ENCODE measurements at places on chromosomes 2 and 18.

DNA sequence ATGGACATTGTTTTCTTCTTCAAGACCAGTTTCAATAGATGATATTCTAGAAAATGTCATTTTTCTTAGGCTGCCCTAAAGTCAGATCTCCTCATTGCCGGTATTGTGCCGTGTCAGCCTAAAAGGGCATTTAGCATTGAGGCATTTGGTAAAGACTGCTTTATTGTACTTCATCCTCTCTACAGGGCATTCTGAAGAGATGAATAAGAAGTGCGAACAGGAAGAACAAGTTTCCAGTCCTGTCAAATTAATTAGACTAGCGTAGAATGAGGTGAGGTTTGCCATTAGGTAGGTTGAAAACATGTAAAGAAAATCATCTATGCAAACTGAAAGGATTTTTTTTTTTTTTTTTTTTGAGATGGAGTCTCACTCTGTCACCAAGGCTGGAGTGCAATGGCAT lies 60.6 kb downstream of the ETAA1 start:
- peak; percentile 9 for DNase-seq

- no peak for DNase-seq
Observed at GRCh38 chr18:32360682-32361345, 109.9 kb downstream of the GAREM1 start.

GRCh38 chr18:31651369-31651768 lies 33.0 kb downstream of the B4GALT6 start:
- DNase-seq = no peak

- DNase-seq = no peak
Observed at GRCh38 chr2:53729143-53729762, 38.4 kb upstream of the CHAC2 start.

DNA sequence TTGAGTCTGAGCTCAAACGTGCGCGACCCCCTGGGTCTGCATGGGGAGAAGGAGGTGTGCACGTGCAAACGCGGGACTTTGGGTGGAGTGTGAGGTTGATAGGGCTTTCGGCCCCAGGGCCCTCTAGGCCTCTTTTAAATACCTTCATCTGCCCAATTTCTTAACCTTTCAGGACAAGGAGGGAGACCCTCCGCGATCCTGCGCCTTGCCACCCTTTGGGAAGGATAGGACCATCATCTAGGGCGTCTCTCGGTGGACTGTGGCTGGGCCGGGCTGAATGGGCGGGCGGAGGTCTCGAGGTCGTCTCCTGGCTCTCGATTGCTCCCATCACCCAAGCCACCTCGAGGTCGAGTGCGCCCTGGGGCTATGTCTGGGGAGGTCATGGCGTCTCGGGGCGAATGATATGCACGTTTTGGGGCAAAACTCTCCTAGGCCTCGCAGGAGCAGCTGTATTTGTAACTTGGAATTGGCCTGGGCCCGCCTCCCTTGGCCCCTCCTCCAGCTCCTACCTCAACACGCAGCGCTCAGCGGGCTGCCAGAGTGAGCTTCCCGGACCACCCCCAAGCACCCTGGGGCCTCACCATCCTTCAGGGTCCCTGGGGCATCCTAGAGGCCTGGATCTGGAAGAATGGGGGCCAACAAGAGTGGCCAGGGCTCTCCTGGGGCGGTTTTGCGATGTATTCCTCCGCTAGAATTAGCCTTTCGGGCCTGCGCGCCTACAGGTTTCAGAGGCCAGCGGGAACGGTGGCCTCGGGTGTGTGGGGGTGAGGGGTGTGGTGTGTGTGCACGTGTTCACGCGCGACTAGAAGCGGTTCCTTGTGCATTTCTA lies 8.7 kb upstream of the SIX3 start:
- DNase-seq = no peak

DNA sequence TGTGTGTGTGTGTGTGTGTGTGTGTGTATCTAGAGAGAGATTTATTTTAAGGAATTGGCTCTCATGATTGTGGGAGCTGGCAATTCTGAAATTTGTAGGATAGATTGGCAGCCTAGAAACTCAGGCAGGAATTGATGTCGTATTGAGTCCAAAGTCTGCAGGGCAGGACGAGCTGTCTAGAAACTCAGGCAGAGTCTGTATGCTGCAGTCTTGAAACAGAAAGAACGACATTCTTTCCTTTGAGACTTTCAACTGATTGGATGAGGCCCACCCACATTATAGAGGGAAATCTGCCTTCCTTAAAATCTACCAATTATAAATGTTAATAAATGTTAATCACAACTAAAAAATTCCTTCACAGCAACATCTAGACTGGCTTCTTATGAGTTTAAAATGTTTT lies 436.6 kb upstream of the FANCL start:
- DNase-seq = no peak

GRCh38 chr18:7663366-7664312 lies 96.5 kb downstream of the PTPRM start:
- DNase-seq = no peak

DNA sequence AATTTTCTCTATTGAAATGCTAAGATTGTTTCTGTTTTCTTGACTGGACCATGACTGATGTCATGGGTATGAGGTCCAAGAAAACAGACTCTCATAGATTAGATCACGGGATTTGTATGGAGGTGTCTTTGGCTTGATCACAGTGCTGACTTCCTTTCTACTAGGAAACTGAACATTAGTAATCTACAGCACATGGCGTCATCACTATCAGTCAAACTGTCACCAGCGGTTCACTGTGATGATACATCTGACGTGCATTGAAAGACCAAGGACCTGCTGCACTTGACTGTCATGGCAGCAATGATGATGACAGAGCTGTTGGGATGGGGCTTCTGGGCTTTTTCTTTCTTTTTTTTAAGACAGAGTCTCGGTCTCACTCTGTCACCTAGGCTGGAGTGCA lies 28.2 kb upstream of the IMPA2 start:
- no peak for DNase-seq

DNA sequence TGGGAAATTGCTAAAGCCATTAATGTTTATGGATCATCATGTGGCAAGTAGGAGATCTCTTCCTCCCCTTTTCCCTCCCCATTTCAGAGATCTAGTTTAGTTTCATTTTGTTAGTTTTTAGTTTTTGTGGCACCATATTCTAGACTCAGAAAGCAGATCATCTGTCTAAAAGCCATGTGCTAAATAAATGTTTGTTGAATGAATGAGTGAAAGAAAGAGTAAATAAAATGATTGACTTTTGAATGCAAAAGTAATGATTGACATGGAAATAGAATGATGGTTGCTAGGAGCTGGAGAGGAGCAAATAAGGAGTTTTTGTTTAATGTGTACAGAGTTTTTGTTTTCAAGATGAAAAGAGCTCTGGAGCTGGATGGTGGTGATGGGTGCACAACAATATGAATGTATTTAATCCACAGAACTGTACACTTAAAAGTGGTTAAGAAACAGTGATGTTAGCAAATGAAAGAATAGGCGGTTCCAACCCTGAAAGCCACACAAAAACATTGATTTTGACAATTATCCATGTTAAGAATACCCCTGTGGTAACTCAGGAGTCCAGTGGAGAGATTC lies 23.6 kb downstream of the TMEM178A start:
- DNase-seq = no peak

GRCh38 chr2:196598846-196599245 lies 40.7 kb upstream of the CCDC150 start:
- DNase-seq = no peak

DNA sequence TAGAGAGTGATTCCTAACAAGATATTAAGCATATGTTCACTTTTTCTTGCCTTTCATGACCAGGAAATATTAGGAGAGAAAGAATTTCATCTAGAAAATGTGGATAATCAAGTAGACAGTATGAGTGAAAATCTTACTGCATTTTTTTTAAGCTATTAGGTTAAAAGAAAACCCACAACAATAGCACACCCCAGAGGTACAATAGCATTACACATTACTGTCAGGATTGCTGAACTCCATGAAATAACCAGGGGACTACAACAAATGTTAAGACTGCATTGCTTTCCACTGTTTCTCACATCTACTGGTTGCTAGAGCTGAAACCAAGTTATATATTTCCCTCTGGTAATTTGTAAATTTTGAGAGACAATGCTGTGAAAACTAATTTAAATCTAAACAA lies 33.7 kb downstream of the KLF7 start:
- DNase-seq = no peak

DNA sequence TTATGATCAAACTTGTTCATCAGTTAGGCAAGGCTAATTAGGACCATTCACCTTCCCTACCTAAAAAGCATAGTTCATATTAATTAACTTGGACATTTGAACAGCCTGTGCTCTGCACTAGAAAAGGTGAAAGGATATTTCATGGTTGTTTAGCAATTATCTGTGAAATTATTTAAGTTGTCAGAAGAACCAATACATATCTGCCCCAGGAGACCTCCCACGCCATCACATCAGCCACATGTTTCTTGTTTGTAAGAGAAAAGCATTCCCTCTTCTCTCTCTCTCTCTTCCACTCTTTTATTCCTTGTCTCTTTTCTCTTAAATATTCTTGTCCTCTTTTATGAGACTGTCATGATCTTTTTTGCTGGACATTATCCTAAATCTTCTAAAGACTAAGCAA lies 282.0 kb upstream of the RND3 start:
- DNase-seq = no peak

GRCh38 chr2:200525882-200526651 lies at the start of gene SGO2:
Gene SGO2 (plus strand): TSS chr2:200526207. CDS start chr2:200532976, 6,769 bp downstream.
- DNase-seq = peak; percentile 96

DNA sequence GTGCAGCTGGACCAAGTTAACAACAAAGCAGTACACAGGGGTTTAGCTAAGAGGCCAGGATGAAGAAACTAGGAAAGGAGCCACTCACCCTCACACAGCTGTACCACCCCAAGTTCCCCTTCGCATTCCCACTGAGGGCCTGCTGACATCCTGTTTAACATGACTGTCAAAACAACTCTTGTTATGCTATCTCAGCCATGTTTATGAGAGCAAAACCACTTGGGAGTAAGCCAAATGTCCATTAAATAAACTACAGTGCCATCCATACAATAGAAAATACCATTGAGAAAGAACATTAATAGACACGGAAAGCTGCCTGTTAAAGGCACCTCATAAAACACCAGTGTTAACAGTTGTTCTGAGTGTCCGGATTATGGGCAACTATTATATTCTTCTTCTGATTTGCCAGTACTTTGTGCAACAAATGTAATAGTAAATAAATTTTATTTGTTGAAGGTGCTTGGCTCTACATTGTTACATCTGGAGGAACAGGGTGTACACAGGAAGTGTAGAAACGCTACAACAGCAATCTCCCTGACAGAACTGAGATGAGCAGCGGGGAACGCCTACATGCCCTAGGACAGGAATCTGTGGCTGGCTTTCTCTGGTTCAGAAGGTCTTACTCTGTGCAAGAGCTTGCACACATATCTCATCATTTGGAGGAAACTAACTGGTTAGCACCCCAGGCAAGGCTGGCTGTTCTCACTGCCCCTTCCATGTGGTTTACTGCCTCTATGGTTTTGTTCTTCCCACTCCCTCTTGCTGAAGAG lies 85.6 kb downstream of the EHD3 start:
- no peak for DNase-seq

DNA sequence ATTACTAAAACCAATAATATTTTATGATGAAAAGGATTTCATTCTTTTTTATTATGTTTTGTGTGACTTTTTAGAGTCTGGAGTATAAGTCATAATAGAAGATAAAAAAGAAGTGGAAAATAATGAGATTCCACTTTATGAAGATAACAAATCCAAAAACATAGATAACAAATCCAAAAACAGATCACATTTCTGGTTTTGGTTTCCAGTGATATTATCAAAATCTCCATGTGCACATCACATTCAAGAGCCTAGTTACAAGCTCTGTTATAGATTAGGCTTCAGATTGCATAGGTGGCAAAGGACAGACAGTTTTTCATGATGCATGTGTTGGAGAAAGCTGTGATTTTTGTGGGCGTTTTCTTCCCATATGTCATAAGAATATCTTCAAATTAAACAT lies 648.2 kb downstream of the STK39 start:
- DNase-seq = no peak

GRCh38 chr2:60439219-60439974 lies 114.1 kb downstream of the BCL11A start:
- peak; percentile 9 for DNase-seq

GRCh38 chr2:27133195-27133875 lies 1.1 kb downstream of the PREB start:
- DNase-seq = no peak

- no peak for DNase-seq
Observed at GRCh38 chr18:57980573-57981307, 63.3 kb upstream of the NEDD4L start.

DNA sequence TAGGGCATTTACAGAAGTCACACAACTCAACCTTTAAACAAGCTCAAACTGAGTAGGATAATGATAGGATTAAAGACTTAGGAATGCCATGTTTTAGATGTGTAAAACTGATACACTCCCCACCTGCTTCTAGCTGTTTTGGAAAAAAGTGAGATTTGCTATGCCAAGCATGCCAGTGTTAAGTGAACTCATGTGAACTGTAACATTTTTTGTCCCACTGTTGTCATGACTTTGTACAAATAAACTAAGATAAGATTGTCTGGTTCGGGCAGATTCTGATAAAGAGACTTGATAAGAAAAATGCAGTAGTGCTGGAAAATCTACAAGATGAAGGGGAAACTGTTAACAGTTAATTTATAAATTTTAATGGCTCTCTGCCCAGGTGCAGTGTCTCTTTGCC lies 66.5 kb downstream of the GLS start:
- no peak for DNase-seq

DNA sequence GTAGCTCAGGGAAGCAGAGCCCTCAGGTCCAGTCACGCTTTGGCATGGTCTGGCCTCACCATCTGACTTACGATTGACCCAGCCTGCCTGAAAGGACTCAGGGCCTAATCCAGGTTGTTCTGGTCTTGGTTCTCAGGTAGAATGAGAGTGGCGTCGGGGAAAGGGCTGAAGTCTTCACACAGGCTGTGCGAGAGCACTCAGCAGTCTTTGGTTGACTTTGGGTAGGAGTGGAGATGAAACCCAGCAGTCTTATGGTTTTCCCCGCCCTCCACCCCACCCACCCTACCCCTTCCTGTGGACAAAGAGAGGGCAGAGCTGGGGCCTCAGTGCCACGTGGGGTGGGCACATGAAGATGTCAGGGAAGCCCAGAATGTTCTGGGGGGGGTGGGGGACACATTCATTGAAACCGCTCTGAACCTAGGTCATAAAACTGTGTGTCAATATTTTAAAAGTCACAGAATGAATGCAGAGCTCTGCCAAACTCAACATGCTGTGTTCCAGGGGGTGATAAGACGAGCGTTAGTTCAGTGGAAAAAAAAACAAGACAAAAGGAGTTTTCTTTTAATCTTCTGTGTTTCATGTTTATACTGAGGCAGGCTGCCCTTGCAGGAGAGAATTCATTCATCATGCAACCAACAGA lies 58.6 kb upstream of the ALPP start:
- no peak for DNase-seq

GRCh38 chr2:236682651-236683422 lies 113.2 kb downstream of the ACKR3 start:
- DNase-seq = no peak
